NK-92 treated with Interleukin-12 subunit alpha and Interleukin-12 subunit beta, amount 100 ng/mL, for 24 hours (cell line): ENCODE measurements at places on chromosomes 4 and X.

- DNase-seq, result peak; percentile 71
Observed at GRCh38 chr4:6134612-6135220, 65.6 kb downstream of the JAKMIP1 start.

- DNase-seq, result no peak
Observed at GRCh38 chr4:2497324-2497723, 28.4 kb downstream of the RNF4 start.

GRCh38 chr4:150283689-150284088 is 205.4 kb downstream of the DCLK2 start:
- no peak for DNase-seq

DNA sequence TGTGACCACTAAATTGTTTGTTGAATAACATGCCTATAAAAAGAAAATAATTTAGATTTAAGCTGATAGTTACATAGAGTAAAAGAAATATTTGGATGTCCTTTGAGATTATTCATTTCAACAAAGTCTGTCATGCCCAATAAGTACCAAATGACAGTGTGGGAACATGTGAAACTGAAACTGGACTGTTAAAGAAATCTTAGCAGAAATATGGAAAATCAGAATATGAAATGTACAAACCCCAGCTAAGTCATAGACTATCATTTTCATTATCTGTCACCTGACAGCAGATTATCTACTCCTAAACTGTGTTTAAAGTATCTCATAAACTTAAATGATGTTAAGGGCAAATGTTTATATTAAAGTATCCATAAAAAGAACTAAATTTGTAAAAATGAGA is 437.8 kb upstream of the FAM241A start:
- no peak for DNase-seq

- DNase-seq, result no peak
Observed at GRCh38 chr4:53450773-53451172, 73.3 kb downstream of the FIP1L1 start.

DNA sequence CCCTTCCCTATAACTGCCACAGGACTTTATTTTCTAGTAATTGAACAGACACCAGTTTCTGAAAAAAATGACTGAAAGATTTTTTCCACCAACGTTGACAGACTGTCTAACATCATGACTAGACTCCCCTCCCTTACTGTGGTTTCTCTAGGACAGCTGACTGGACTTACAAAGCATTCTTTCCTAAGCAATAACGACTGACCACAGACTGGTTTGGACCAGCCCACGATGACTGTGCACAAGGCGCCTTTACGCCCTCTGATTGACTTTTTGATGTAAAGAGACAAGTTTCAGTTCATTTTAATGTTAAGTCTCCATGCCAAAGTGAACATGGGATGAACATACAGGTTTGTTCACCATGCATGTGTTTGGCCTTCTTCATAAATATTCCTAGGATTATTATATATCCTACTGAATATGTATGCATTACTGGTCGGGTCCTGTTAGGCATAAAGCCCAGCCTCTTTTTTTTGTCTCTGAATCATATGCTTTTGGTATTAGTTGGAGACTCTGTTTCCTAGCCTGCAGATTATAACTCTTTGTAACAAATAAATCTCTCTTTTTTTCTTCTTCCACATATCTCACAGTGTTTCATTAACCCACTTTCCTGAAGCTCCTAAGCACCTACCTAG is 50.5 kb upstream of the UGT2B4 start:
- no peak for DNase-seq

GRCh38 chr4:123419885-123420755 is 23.5 kb downstream of the SPRY1 start:
- DNase-seq, result no peak

DNA sequence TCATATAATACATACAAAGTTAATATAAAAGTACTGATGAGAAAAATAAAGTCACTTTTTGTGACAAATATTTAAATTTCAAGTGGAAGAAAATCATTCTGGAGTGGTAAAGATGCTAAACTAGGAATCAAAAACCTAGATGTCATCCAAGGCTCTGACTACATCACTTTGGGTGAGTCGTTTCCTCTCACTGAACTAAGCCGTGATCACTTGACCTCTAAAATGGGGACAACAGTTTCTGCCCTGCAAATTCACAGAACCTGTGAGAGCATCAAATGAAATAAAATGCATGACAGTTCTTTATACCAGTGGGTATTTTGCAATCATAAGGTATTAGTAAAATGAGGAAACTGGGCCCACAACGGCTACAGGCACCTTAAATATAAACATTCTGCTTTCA is 63.8 kb downstream of the PRDM5 start:
- no peak for DNase-seq

DNA sequence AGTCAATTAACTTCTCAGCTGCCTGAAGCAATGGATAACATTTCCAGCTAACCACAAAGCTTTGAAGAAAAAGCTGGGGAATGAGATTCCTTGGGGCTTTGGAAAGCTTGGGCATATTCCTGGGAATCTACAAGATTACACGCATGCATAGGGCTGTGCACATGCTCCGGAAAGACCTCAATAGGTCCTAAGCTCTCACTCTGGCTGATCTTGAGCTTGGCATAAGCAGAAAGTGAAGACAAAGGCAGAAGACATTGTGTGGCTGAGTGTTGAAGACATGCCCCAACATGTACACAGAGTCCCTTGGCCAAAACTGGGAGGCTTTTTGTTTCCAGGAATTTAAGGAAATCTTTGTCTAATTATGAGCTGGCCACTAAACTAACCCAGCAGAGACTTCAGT is 31.2 kb downstream of the ATG4A start:
- DNase-seq, result no peak

DNA sequence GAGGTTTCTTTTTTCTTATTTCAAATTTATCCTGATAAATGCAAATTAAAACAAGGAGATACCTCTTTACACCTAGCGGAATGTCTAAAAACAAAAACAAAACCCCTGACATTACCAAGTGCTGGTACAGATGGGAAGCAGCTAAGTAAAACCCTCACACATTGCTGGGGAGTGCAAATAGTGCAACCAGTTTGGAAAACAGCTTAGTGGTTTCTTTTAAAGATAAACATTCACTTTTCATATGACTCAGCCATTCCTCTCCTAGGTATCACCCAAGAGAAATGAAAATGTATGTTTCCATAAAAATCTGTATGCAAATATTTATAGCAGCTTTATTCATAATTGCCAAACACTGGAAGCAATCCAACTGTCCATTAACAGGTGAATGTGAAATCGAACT is 84.1 kb upstream of the HELT start:
- DNase-seq, result no peak

GRCh38 chr4:7388627-7389026 is 46.1 kb downstream of the PSAPL1 start:
- DNase-seq, result no peak

DNA sequence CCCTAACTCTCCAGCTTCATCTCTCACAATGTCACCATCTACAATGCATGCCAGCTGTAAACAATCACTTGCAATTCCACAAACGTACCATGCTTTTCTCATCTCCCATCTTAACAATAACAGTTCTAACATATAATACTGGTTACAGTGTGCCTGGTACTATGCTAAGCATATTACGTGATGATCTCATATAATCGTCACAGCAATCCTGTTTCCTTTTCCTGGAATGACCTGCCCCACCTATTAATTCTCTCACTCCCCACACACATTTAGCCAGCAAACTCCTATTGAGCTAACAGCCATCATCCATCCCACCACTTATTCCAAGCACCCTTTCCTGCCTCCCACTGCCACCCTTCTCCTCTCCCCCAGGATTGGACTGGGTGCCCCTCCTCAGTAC is 7.9 kb downstream of the JCHAIN start:
- no peak for DNase-seq

DNA sequence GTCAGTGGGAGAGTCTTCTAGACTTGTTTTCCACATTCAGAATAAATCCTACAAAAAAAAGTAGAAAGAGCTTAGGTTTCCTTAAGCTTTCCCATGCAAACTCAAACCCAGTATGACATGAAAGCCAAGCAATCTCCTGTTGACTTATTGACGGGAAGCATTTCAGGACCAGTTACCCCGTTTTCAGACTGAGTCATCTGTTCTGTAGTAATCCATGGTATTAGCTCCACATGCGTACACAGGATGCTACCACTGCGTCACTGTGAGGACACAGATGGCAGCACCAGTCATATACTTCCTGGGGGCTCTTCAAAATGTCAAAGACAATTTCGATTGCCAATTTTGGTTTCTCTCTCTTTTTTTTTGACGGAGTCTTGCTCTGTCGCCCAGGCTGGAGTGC is 224.9 kb upstream of the MAD2L1 start:
- DNase-seq, result no peak

GRCh38 chr4:164890691-164891090 is 13.7 kb downstream of the APELA start:
- no peak for DNase-seq

DNA sequence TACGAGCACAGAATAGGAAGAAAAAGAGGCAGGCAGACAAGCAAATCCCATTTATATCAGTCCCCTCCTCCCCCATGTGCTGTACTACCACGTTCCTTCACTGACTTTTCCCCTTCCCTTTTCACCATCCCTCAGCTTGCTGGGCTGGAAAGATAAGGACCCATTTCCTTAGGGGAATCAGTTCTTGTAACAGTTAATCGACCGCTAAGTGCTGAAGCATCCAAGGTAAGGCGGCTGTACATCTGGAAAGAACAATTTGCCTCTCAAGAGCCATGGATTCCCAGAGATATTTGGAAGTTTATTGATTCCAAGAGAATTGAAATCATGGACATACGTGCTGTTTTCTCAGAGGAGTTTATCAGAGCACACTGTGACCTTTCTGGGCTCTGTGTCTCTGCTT is 1688.0 kb downstream of the STIM2 start:
- DNase-seq, result no peak

- DNase-seq, result no peak
Observed at GRCh38 chr4:15013585-15013984, 11.3 kb downstream of the CPEB2 start.

DNA sequence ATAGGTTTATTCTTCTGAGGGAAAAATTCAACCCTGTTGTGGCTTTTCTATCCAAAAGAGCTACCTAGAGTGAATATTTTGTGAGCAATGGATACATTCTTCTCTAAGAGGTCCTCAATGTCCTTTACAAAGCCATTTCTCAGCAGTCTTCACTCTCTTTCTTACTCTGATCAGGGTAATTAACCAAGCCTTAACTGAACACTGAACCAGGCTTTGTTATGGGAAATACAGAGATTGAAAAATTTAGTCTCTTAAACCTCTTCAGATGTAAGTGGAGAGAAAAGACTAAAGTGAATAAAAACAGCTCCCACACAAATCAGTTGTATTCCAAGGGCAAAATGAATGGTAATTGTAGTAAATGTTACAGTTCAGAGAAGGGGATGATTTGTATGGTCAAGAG is 353.5 kb downstream of the CHIC1 start:
- DNase-seq, result no peak
